ENCODE measurements at places on chromosomes 7 and 10.
A peak's percentile ranks its signal among the peaks of the same experiment; 100 is the strongest.

DNA sequence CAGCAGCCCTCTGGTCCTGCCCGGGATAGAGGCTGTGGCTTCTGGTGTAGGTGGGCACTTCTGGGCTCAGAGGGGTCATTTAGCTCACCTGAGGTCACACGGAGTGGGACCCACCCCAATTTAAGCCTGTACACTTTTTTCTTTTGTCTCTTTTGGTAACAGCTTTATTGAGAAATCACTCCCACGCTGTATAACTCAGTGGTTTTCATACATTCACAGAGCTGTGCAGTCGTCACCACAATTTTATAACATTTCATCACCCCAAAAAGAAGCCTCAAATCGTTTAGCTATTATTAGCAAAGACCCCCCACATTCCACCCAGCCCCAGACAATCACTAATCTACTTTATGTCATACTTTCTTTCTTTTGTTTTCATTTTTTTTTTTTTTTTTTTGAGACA is 62.3 kb downstream of the LHPP start:
- DNase-seq = no peak

DNA sequence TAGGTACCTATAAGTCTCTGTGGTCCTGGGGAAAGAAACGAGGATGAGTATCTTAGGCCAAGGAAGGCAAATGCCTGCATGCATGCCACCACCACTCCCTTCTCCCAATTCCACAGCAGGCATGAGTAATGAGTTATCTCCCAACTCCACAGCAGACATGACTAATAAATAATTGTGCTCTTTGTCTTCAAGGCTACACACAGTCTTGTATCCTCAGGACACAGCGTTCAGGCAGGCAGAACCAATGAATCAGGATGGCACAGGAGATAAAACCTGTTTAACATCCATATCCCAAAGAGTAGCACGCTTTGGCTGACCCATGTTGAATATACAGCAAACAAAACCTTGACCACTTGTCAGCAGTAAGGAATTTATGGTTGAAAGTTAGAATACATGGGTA is 229.7 kb upstream of the NFE2L3 start:
- DNase-seq = no peak

DNA sequence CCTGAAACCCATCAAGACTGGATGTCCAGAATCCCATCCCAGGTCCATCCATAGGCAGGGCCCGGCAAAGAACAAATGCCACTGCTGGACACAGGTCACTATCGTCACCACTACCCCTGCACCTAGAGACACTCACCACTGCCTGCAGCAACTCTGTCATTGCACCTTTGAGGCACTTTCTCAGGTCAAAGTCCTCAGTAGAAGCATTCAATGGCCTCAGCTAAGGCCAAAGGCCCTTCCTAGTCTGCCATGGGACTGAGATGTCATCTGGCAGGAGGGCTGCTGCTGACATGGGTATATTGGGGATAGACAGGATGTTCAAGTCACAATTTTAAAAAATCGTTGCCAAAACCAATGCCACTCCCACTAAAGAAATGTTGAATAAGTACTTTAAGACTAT is 58.7 kb downstream of the GPAM start:
- no peak for DNase-seq

DNA sequence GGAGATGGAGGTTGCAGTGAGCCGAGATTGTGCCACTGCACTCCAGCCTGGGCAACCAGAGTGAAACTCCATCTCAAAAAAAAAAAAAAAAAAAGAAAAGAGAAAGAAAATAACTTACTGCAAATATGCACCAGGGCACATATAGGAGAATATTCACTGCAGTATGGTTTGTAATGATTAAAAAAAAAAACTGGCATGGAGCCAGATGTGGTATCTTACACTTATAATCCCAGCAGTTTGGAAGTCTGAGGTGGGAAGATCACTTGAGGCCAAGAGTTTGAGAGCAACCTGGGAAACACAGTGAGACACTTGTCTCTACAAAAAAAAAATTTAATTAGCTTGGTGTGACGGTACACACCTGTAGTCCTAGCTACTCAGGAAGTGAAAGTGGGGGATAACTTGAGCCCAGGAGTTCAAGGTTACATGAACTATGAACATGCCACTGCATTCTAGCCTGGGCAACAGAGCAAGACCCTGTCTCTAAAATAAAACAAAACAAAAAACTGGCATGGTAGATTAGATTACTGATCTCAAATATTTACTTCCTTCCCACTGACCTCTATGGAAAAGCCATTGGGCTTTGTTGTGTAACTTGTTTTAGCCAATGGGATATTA is 85.6 kb downstream of the MICU1 start:
- no peak for DNase-seq

DNA sequence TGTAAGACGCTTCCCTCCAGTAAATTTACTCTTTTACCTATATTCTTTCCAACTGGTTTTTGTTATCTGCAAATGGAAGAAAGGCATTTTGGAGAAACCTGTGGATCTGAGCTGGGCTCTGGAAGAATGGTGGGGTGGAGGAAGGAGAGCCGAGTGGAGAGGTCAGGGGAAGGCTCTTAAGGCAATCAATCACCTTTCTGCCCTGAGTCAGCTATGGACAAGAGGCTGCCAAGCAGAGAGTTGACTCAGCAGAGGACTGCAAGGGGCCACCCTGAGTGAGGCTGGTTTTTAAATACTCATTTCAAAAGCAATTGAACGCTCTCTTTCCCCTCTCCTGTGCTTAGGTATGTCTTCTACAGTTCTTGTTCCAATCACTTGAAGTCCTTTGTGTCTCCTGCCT is 81.8 kb downstream of the SPAG6 start:
- DNase-seq = no peak

GRCh38 chr10:133466683-133467275 is 13.0 kb downstream of the SCART1 start:
- DNase-seq = no peak

- DNase-seq = peak; percentile 65
Observed at GRCh38 chr10:132724446-132724845, 61.5 kb downstream of the NKX6-2 start.
